ENCODE measurements at places on chromosomes 2 and 18.

DNA sequence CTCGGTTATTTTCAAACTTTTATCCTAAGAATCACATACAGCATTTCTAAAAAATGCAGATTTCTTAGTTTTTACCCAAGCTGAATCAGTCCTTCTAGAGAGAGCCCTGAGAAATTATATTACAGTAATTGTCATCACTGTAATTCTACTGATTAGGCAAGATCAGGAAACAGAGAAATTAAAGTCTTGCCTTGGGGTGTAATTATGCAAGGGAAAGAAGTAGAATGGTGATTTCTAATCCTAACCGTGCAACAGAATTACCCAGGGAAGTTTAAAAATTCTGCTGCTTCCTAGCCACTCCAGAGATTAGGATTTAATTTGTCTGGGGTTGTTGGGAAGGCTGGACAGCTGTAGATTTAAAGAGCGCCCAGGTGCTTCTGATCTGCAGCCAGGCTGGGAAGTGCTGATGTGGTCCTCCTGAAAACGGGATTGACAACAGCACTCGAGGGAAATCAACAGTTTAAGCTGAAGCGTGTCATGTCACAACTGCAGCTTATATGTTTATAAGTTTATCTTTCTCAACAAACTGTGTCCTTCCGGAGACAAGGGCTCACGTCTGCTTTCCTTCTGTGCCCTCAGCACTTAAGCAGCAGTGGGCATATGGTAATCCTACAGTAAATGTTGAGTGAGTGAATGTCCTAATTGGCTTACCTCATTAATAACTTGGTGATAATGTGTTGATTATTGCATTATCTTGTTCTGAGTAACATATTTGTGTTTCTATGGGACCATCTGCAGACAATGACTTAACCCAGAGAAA lies 671.9 kb upstream of the SOX11 start:
- DNase-seq = no peak

GRCh38 chr2:152432206-152432653 lies 97.3 kb downstream of the FMNL2 start:
- no peak for DNase-seq

DNA sequence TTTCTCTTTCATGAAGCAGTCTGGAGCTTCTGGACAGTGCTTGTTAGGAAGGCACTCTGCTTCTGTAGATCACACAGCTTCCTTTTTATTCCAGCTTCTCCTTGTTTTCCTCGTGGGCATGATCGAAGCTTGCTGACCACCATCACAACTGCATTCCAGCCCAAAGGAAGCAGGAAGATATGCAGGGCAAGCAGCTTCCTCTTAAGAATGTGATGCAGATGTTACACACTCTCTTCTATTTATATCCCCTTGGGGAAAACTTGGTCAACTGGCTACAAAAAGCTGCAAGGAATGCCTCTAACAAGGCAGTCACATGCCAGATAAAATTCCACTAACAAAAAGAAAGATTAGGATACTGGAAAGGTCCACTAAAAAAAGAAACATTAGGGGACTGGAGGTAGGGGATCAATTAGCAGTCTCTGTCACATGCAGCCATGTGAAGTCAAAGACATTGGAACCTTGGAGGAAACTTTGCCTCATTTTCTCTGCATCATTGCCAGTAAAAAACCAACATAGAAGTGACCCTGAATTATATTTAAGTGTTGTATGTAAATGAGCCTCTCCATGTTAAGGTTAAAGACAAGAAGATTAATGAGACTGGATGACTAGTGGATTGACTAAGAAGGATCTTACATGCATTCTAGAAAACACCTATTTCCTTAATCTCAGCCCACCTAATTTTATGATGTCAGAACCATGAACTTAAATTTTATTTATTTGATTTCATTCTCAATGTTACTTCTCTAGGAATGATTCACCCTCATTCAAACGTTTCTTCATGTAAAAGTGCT lies 98.3 kb downstream of the NAB1 start:
- no peak for DNase-seq

DNA sequence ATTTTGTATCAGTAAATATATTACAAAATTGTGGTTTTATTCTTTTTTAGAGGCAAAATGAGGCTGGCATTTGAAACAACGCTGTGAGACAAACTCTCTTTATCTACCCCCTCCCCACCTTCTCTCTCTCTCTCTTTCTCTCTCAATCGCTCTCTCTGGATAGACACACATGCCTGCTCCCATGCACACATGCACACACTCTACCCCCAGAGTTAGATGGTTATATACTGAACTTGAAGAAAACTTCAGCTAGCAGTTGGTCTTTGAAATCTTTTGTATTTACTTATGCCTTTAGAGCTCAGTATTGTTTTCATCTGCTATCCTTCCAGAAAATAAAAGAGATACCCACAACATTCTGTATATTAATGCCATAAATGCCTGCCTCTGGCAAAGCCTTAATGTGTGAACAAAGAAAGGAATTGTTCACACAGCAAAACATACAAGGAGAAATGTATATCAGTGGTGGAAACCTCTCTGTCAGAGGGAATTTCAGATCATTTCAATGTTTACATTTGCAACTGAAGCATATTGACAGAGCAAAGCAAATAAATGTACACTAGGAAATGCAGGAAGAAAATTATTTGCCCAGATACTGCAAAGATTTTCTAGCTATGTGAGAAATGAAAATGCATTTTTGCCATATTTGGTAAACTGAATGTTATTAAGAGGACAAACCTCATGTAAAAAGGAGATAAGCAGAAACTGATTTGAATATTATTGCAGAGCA lies 217.0 kb upstream of the UBE2E3 start:
- DNase-seq = no peak

DNA sequence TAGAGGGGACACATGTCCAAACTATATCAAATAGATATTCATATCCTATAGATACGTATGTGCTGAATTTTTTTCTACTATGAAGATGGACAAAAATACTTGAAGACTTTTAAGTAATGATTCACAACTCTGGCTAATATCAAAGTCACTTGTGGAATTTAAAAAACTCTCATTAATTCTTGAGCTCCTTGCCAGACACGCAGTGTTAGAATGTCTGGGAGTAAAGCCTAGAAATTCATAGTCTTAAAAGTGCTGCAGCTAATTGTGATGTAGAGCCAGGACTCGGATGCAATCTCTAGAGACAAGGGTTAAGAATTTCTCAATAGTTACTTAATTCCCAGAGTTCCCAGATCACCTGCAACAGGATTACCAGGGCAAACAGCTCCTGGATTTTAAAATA lies 107.4 kb downstream of the ARL6IP6 start:
- DNase-seq = no peak
